CD4-positive, alpha-beta T cell treated with Interleukin-4 for 4 hours (primary cell): ENCODE measurements at places on chromosomes 7 and 10.

GRCh38 chr7:157930926-157931466, 594.2 kb downstream of the DNAJB6 start:
- no peak for DNase-seq

DNA sequence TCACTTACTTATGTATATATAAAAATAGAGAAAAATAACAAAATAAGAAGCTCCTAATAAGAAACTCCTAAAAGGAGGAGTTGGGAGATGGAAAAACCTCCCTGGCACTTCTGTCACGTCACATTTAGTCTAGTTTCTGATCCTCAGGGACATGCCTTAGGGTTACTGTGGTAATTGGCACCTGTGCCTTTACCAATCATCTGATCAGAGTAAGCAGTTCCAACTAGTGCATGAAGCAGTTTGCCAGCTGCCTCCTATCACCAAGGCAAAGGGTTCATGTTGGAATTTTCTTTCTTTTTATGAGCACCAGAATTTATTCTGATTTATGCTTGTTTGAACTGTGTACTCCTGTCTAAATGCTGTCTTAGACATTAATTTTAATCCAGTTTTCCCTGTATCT, 49.9 kb downstream of the ARL4A start:
- DNase-seq: no peak

DNA sequence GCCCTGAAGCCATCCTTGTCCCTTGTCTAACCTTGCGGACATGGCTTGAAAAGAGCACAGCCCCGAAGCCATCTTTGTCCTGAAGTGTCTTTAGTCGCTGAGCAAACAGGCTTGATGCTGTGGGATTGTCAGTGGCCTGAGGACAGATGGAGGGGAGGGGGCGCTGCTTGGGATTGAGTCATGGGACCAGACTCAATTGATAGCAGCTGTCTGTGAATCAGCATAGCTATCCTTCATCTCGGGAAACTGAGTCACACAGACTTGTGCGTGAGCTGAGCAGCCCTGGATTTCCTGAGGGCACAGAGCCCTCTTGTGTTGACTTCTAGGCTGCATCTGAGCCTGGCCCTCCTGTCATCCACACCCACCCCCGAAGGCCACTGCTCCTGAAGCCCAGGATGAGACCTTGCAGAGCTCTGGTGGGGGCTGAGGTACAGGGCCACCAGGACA, 14.4 kb downstream of the MYO1G start:
- no peak for DNase-seq

GRCh38 chr10:104424719-104425118, 71.1 kb downstream of the CFAP58 start:
- no peak for DNase-seq

GRCh38 chr7:95921543-95921942, 149.2 kb downstream of the DYNC1I1 start:
- no peak for DNase-seq

DNA sequence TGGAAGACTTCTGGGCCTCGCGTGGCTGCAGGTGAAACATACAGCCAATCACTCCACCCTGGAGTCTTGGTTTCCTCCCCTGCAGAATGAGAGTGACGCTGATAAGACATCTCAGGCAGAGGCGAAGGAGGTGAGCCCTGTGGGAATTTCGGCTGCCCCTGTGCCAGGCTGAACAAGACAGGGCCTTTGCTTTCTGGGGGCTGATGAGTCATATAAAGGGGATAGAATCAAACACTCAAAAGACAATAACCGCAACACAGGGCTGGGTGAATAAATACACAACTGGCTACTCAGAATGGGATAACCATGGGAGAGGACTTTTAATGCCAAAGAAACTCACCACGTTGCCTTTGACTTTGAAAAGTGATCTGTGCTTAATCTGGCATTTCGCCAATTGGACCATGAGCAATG, 143.8 kb downstream of the KCNMA1 start:
- DNase-seq: no peak

DNA sequence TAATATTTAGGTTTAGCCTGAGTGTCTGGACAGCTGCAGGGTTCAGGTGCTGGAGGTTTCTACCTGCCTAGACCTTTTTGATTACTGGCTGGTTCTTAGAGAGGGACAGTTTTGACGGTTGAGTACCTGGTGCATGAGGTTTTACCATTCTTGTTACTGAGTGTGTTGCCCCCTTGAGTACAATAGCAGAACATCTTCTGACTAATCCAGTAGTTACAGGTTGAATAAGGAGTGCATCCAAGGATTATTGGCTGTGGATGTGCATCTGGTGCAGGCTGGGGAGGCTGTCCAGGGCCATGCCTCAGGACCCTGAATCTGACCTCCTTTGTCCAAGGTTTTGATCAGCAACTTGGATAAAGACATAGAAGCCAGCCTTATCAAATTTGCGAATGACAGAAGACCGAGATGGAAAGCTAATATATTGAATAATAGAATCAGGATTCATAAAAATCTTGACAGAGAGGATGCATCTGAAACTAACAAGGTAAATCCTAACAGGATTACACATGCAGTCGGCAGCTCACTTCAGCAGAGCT, 23.1 kb downstream of the PLPP4 start:
- DNase-seq: no peak

DNA sequence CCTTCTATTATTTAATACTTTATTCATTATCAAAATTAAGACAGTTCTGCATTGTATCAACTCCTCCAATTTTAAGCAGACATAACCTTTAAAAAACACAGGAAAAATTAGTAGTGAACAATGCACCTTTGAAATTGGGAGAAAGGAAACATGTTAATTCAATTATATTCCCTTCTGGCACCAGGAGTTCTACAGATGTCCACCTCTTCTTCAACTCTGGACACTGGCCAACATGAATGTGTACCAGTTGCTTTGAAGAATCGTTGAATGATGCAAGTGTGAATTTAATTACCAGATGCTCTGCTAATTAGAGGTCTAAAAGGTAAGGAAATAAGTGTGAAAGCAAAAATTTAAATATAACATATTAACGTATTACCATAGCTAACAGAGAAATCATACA, 206.7 kb upstream of the IGFBP3 start:
- no peak for DNase-seq

GRCh38 chr7:90594751-90595317, 1.3 kb upstream of the CDK14 start:
- no peak for DNase-seq

DNA sequence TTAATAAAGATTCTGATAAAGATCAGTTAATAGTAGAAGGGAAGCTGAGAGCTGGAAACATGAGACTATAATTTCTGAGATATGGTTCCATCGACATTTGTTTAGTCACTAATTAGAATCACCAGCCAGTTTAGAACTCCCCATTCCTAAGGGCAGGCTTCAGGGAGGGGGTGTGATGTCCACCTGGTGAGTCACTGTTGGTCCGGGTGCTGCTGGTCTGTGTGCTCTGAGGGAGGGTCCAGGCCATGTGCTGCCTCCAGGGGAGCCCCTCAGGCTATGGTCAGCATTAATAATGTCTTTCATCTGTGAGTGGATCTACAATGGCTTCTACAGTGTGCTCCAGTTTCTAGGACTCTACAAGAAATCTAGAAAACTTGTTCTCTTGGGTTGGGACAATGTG, 115.8 kb downstream of the ADAM12 start:
- DNase-seq: no peak

GRCh38 chr7:82359426-82359825, 84.2 kb downstream of the CACNA2D1 start:
- no peak for DNase-seq

- DNase-seq: no peak
Measured at GRCh38 chr10:68828833-68829232, 1.5 kb downstream of the STOX1 start.

- no peak for DNase-seq
Measured at GRCh38 chr10:102185811-102186527, 33.8 kb downstream of the NOLC1 start.

DNA sequence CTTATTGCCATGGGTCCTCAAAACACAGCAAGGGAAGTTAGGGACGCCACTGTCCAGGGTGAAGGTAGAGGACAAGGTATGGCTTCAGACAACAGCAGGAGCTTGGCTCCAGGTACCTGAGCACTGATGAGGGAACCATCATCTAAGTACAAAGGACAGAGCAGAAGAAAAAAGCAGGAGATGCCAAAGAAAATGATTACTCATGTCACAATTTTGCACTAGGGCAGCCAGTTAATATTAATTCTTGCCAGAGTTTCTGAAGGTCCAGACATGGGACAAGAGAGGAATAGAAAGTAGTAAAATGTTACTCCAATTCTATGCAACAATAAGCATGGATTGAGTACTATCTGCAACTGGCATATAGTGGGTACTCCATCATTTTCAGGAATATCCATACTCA, 14.1 kb downstream of the PTN start:
- no peak for DNase-seq

- DNase-seq: no peak
Measured at GRCh38 chr10:47300429-47300931, 483 bp downstream of the GDF10 start.

DNA sequence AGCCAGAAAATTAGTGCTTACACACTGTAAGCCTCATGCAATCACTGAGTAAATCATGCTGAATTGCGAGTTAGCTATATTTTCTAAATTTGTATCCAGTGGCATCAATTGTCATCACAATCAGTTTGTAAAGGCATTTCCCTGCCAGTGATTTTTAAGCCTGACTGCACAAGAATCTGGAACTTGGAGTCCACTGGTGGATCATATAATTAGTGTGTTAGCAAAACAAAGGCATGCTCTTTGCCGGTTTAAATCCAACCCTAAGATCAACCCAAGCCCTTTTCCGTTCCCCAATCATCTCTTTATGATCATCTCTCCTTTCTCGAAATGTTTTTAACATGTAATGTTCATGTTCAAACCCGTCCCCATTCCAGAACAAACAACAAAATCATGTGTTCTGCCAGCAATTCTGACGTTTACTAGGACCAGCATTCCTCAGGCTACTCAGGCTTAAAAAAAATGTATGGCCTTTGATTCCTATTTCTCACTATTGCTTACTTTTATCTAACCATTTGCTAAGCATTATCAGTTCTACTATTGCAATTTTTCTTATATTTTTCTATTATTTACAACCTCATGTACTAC, 649.2 kb downstream of the SORCS1 start:
- DNase-seq: no peak

GRCh38 chr10:10850214-10850613, 167.5 kb upstream of the CELF2 start:
- DNase-seq: no peak

DNA sequence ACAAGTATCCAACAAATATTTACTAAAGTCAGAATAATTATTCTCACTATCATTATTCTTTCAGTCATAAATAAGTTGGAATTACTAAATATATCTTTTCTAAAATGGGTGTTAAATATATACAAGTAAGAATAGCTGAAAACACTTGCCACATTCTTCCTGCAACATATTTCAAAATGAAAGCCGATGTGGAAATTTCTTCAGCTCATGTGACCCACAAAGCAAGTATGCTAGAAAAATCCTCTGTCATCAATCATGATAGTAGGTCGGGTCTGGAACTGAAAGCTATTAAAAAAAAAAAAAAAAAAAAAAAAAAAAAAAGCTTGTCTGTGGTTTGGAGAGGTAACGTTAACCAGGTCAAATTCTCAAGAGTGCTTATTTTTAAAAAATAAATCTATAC, 344.7 kb downstream of the NEBL start:
- no peak for DNase-seq

GRCh38 chr10:87750817-87751216, 67.2 kb downstream of the ATAD1 start:
- no peak for DNase-seq

DNA sequence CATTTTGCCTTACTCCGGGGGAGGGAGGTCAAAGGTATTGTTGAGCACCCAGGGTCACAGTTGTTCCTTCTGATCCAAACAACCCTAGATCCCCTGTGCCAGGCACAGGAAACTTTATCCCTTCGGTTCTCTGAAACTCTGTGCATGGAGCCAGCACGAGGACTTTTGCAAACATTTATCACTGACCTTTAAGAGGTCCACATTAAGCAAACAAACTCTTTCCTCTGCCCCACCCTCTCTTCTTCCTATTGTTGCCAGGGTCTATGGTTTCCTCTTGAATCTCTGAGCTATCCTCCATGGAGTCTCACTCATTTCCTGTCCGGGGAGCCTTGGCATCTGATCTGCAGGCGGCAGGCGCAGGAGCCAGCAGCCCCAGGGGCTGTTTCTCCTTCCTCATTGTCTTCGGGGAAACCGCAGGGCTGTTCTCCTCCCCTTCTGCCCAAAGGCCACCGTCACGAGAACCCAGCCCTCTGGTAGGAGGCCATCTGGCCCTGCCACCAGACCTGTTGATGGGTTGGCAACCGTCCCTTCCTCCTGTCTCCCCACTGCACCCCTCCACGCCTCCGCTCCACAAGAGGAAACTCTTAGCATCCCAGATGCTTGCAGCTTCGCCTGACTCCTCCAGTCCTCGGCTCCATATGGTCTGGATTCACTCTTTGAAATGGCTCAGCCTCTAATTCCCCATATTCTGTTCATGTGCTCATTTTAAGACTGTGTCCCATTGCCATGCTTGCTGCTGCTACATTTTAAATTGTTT, 327.3 kb upstream of the NRP1 start:
- no peak for DNase-seq

- DNase-seq: no peak
Measured at GRCh38 chr10:93300288-93300917, 181.7 kb downstream of the MYOF start.

DNA sequence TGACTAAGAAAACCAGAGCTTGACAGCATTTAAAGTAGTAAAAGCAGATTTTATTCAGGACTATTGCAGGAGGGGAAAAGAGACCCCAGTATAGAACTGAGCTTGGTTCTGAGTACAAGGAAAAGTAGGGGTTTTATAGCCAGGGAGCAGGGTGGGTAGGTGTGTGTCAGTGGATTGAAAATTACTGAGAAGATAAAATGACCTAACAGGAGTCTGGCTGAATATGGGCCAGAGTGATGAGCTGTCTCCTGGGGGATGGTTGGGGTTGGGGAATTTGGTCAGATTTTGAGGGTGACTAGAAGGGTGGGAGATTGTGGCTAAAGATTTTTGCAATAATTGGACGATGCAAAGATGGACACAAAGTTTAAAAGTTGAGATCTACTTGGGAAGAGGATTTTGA, 114.0 kb downstream of the ST7 start:
- DNase-seq: no peak

- no peak for DNase-seq
Measured at GRCh38 chr10:13449296-13449695, 79.5 kb downstream of the BEND7 start.

GRCh38 chr10:20040012-20040411, 223.8 kb downstream of the PLXDC2 start:
- no peak for DNase-seq

DNA sequence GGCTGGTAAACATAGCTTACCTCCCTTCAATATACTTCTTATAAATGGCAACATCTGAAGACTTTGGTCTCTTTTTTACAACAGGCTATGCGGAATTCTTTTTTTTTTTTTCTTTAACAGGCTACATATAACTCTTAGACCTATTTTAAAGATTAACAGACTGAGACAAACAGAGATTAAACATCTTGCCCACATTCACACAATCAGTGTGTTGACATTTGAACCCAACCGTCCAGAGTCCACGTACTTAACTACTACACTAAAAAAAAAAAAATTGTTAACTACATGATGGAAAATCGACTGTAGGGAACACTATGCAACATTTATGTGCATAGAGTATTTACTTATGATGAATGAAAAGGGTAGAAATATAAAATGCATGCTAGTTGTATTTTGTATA, 298.5 kb downstream of the ELMO1 start:
- no peak for DNase-seq
